Natural killer cell treated with Interleukin-12 subunit alpha and Interleukin-12 subunit beta and Interleukin-15 and Interleukin-18, amount 100 ng/mL, for 72 hours (primary cell): ENCODE measurements at places on chromosomes 1 and 21. TPM values are rescaled to one million over a fixed set of nuclear protein-coding genes. Genes with fewer than 3 reads are reported as not detected.

The HPDL gene
- total RNA-seq: 8.6 TPM

DNA sequence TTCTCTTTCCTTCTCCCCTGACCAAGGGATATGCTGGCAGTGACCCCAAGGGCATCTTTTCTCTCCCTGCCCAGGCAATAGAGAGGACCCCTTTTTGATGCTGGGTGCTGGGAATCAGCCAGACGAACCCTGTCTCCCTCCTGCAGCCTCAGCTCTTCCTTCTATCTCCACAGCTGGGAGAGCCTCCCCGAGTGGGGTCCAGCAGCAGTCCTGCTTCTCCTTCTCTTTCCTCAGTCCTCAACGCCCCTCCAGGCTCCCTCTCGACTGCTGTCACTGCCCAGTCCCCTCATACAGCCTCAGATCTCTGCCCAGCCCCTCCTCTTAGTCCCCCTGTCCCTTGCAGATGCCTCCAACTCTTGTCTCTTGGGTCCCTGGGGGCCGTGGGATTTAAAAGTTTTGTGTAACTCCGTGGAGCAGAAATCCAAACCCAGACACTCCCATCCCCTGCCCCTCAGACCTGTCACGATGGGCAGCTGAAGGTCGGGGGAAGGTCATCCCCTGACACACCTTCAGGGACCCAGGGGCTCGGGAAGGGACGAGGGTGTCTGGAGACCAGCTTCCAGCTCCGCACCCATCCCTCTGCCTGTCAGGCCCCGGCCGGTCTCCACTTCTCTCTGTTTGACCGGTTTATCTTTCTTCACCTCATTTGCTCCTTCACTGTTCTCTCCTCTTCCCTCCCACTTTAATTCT is 5.8 kb upstream of the ETV3L start:
- DNase-seq: no peak
- peaks cover 4% of the 10 kb centered on the region for H3K27me3 ChIP-seq
- H3K36me3 ChIP-seq: peaks cover 5% of the 10 kb centered on the region
- H3K4me1 ChIP-seq: peaks cover 56% of the 10 kb centered on the region
- peak overlapping the region; percentile 79 for H3K4me3 ChIP-seq
- peak overlapping the region; percentile 93 for H3K27ac ChIP-seq

GRCh38 chr1:6360117-6360496 is 33.5 kb downstream of the ACOT7 start:
- H3K4me1 ChIP-seq: peaks cover 37% of the 10 kb centered on the region
- peak overlapping the region; percentile 72 for H3K4me3 ChIP-seq
- DNase-seq: no peak
- H3K36me3 ChIP-seq: no peaks in the 10 kb centered on the region
- H3K27me3 ChIP-seq: no peaks in the 10 kb centered on the region

The ASCL5 gene
- not detected for total RNA-seq
